CD4-positive, CD25-positive, alpha-beta regulatory T cell (primary cell): ENCODE measurements at places on chromosomes 5 and 9. TPM values are rescaled to one million over a fixed set of nuclear protein-coding genes. Genes with fewer than 3 reads are reported as not detected.

Gene BAAT
- not detected for polyA plus RNA-seq

DNA sequence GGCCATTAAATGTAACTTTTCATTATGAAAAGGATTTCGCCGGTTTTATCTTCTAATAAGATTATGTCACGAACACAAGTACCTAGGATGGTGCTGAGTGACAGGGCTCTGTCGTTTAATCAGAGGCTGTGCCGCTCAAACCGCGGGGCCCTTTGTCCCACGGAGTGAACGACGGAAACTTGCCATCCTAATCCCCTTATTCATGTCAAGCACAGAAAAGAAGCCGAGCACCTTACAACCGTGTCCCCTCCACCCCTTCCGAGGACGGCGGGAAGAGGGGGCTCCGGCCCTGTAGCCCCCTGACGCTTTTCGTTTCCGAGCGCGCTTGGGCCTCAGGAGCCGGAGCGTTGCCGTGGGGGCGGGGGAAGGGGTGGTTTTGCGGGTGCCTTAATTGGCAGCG is 11.2 kb downstream of the LMX1B start:
- peaks cover 12% of the 10 kb centered on the region for H3K4me1 ChIP-seq

Gene FCN2
- not detected for polyA plus RNA-seq

DNA sequence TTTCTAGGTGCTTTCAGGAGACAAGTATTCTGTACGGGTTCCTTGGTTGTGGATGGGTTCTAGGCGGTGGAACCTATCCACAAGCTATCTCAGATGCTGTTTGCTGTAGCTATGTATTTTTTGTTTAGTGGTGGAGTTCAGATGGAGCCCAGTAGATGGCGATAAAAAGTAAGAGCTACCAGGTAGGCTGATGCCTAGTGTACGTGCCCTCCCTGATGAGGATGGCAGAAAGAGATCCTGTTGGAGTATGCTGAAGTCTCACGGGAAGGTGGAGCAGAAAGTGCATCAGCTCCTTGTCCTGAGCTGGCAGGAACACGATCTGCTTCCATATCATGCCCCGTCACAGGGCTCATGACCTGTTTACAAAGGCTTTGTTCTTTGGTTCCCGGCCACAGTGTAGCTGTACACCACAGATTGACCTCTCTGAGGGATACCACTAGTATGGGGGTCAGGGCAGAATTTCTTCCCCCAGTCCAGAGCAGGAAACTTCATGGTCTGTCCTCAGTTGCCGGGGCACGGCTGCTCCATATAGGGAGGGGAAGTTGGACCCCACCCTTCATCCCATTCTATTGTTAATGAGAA is 12.6 kb upstream of the UGT3A2 start:
- H3K4me3 ChIP-seq = no peak overlapping the region
- DNase-seq = no peak
- no peak overlapping the region for H3K27ac ChIP-seq
- H3K36me3 ChIP-seq = no peaks in the 10 kb centered on the region
- H3K27me3 ChIP-seq = peaks cover 9% of the 10 kb centered on the region

DNA sequence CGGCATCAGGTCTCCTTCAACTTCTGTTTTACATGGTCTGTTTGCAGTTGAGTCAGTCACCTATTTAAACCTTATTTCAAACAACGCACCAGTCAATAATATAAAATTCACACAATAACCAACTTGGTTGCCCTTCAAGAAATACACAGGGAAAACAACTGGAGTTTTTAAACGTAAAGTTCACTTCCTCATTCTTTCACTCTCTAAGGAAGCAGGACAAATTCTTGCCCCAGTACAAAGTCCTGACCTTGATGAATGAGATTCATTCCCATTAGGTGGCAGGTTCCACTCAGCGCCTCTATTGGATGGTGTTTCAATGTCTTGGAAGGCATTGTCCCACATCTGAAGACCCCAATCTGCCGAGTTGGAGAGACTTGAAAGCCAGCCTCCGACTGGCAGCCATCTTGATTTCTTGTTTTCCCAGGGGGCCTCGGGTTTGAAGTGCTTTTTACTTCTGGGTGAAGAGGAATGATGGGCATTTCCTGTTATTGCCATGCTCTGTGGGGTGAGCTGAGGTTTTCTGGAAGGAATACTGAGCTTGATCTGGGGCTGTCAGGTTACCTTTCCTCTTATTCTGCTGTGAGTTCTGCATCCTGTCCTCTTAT is 105.0 kb downstream of the ACER2 start:
- H3K27ac ChIP-seq = no peak overlapping the region
- no peak overlapping the region for H3K4me3 ChIP-seq
- peaks cover 7% of the 10 kb centered on the region for H3K27me3 ChIP-seq
- no peaks in the 10 kb centered on the region for H3K36me3 ChIP-seq
- DNase-seq = no peak

- H3K27ac ChIP-seq = no peak overlapping the region
- no peaks in the 10 kb centered on the region for H3K27me3 ChIP-seq
- H3K4me3 ChIP-seq = no peak overlapping the region
- DNase-seq = no peak
Observed at GRCh38 chr5:14489643-14490042, 91.9 kb upstream of the OTULINL start.

Gene STXBP1
- 0.13 TPM for polyA plus RNA-seq
